Neural progenitor cell (in vitro differentiated cells): ENCODE measurements at places on chromosomes 2 and 18.
A peak's percentile ranks its signal among the peaks of the same experiment; 100 is the strongest.

DNA sequence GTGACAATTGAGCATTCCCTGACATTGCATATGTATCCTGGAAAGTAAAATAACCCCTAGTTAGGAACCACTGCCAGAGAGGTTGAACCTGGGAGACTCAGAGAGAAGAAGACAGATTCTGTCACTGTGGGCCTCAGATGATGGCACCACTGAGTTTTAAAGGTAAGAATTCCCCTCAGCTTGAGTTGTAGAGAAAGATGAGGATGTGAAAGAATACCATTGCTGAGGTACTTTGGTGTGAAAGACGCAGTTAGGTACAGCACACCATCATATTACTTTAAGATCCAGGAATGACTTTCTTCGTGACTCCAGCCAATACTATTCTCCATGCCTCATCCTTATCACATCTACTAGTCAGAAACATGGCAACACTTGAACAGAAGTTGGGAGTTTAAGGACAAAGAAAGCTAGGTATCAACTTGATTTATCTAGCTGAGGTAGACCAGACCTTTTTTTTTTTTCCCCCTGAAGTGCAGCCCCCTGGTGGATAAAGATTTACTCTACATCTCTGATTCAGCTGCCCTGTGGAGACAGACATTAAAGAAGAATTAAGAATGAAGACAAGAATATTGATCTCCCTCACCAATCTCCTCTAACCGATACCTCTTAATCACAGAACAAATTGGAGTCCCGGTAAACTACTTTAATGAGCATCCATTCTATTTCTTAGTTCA, 630.5 kb upstream of the FANCL start:
- peak; percentile 27 for DNase-seq

DNA sequence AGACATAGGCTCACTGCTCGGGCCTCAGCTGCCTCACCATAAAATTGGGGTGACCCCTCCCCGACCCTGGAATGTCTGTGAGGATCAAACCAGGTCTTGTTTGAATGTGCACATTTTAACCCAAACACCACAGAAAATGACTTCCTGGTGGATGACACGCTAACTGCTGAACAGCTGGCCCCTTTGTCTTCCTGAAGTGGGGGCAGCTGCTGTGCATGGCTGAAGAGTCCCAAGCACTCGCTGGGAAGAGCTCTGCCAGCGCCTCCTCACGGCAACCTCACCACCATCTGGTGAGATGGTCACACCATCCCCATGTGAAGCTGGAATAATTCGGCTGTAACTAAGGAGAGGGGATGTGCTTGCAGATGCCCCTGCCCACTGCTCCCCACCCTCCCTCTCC, 34.0 kb downstream of the AQP12A start:
- DNase-seq: no peak

GRCh38 chr18:44098551-44099098, 582.1 kb upstream of the SETBP1 start:
- DNase-seq: peak; percentile 39

DNA sequence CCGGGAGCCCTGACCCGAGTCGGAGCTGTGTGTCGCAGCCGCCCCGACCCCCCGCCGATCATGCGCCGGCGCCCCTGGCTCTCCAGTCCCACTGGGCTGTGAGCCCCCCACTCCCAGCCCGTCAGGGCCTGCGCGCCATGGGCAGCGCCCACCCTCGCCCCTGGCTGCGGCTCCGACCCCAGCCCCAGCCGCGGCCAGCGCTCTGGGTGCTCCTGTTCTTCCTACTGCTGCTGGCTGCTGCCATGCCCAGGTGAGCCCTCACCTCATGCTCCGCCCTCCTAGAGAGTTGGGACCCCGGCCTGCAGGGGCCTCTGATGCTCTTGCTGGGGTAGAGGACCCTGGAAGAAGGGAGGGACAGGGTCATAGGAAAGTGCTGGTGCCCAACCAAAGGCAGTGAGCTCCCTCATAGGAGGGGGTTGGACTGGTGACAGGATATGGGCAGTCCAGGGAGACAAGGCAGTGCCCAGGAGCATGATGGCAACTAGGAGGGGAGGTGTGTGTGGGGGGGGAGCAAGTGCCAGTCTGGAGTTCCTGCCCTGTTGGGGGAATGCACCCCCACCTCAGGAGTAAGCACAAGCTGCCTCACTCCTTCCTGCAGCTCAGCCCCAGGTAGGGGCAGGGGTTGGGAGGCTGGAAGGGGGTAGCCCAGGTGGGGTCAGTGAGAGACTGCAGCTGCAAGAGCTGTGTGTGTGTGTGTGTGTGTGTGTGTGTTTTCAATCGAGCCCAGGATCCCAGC, 375 bp downstream of the WNT10A start:
- no peak for DNase-seq

GRCh38 chr18:11296946-11297345, 147.6 kb upstream of the PIEZO2 start:
- no peak for DNase-seq

GRCh38 chr2:11375689-11376027, 31.2 kb upstream of the ROCK2 start:
- DNase-seq: no peak

GRCh38 chr2:220104871-220105351, 477.5 kb downstream of the SLC4A3 start:
- DNase-seq: peak; percentile 49

DNA sequence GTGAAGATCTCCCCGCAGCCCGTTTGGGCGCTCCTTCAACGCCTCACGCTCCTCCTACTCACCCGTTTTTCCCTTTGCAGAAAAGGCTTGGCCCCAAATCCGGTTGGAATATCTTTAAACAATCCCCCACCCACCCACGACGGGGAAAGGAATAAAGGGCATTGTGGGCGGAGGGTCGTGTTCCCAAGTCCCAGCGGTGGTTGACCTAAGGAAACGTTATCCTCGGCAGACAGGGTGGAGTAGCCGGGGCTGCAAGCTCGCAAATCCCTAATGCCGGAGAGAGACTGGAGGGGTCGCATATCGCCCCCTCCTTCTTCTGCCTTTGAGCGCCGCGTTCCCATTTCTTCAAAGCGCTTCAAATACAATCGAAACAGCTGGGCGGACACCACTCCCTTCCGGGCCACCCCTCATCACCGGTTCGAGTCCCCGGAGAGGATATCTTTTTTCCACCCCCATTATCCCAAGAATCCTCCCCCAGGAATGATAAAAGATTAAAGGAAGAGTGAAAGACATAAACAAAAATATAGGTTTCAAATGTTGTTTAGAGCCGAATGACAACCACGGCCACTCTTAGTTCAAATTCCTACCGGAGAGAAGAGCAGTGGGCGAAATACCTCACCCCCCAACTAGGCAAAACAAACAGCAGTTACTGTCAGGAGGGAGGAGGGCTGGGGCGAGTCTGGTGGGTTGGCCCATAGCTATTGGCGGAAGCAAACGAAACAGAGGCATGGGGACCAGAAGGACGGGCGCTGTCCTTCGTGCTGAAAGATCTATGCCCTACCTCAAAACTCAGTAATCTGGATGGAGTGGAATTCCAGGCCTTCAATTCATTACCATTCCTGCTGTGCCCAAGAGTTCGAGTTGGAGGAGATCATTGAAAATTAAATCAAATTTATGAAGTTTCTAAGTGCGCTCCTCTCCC, 2.8 kb upstream of the GAD1 start:
- peak; percentile 94 for DNase-seq

DNA sequence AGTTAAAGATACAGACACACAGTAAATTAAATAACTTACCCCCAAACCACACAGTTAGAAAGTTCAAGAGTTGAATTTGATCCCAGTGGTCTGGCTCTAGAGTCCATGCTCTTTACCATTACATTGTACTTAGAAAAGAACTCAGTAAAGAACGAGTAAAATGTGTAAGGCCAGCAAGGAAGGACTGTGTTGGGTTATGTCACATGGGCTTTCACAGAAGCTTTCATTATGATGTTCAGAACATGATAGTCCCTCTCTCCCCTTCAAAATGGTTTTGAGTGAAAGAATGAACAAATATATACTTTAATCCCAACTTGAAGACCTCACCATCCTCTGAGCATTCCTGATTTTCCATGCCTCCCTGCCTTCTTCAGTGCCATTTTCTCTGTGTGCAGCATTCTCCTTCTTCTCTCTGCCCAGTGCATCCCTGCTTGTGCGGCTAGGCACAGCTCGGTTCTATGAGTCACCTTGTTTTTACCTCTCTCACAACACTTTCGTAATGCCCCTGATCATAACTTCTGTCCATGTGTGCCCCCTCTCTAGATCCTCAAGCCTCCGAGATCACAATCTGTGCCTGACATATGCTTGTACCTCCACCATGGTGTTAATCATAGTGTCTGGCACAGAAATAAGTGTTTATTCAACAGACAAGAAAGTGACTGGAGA, 22.0 kb downstream of the RASGRP3 start:
- DNase-seq: no peak

- DNase-seq: no peak
Observed at GRCh38 chr2:68931799-68932198, 20.9 kb downstream of the GKN2 start.

DNA sequence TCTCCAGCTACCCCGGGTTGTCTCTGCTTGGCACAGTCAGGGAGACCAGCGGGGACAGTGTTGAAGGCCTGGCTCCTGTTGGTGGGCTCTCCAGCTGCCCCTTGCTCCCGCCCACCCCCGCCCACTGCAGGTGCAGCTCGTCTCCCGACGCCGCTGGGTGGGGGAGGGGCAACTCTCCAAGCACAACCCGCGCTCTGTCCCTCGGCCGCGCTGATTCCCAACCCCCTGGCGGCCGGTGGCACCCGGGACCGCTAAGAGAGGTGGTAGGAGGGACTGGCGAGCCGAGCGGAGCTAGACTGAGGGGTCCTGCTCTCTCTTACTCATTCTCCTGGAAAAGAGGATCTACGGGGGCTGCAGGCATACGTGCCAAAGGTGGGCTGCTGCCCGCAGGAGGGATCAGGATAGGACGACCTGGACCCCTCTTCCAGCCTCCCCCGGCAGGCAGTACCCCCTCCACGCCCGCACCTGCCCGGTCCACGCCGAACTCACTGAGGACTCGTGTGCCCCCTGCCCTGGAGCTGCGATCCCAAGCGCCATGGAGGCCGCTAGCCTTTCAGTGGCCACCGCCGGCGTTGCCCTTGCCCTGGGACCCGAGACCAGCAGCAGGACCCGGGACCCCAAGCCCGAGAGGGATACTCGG, 44.5 kb downstream of the DDX18 start:
- DNase-seq: peak; percentile 50

DNA sequence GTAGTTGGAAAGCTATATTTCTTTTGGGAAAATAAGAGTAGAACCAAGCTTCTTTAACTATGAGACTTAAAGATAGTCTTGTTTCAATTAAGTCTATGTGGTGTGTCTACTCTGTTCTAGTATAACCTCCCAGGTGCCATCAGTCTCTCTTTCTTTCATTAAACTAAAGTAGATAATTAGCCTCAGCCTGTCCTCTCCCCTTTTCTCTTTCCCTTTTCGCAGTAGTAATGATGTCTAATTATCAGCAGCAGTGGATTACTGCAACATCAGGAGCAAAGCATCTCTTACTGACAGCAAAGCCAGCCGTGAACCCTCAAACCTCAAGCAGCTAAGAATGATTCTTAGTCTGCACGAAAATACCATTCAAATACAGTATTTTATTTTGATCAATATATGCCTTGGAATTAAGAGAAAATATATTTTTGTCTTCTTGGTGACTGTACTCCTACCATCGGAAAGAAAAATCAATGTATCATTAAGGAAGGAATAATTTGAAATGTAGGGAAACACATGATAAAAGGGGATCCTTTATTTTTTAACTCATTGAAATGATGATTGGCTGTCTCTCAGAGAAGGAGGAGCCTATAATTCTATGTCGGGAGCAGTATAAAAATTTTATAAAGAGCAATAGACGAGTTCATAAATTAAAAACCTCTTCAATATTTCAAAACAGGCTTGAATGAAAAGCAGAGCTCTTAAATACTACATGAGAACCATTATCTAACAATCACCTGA, 4.5 kb downstream of the NOL4 start:
- peak; percentile 17 for DNase-seq
